ENCODE measurements at places on chromosomes 16 and 17.
A peak's percentile ranks its signal among the peaks of the same experiment; 100 is the strongest.

DNA sequence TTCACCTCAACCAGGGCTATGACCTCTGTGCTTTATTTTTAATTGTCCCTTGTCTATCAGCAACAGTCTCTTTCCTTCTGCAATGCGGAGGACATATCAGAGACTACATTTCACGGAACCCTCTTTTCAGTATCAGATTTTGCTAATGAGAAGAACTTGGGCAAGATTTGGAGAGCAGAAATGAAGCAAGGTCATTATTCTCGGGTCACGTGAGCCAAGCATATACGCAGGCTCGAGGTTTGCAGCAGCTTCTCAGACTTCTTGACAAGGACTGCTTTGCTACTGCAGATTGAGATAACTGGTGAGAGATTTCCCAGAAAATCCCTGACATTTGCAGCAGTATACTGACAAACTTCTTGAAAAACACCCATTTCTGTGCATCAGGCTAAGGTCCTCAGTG is 30.4 kb downstream of the ABCA10 start:
- DNase-seq: no peak

- no peak for DNase-seq
Measured at GRCh38 chr17:9878786-9879525, 26.1 kb downstream of the RCVRN start.

- DNase-seq: no peak
Measured at GRCh38 chr16:79595231-79595641, 5.3 kb downstream of the MAF start.

- no peak for DNase-seq
Measured at GRCh38 chr17:15023589-15024336, 241.4 kb downstream of the PMP22 start.

GRCh38 chr16:67986949-67987348 is 6.7 kb upstream of the DPEP3 start:
- DNase-seq: no peak

DNA sequence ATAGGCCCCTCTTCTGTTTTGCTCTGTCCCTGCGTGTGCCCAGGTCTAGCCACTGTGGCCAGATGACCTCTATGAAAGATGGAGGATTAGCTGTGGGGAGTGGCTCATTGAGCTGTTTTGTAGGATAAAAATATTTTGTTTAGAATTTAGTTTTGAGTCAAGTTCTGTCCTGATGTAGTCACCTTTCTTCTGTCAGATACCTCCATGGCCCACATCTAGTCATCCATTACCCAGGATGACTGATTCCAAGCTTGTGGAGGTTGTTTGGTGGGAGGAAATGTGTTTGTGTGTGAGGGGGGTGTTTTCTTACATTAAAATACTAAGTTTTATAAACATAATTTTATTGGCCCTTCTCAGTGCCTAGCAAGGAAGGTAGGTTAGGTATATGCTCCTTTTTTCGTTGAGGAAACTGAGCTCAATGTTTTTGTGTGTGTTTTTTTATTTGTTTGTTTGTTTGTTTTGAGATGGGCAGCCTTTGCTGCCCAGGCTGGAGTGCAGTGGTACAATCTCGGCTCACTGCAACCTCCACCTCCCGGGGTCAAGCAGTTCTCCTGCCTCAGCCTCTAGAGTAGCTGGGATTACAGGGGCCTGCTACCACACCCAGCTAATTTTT is 16.3 kb downstream of the SNX11 start:
- DNase-seq: no peak

DNA sequence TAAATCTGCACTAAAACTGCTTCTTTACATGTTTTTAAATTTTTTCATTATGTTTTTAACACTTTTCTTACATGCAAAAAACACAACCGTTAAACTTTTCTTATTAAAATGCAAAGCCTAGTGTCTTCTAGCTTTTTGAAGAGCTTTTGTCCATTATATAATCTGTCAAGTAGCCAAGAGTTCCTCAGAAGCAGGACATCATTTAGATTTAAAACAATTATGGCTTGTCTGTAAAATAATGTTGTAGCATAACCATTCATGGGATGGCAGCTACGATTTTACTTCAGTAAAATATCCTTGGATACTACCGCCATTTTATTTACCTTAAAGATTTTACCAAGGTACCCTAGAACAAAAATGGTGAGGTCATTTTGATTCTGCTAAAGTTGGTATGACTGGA is 2.8 kb downstream of the OMG start:
- no peak for DNase-seq

DNA sequence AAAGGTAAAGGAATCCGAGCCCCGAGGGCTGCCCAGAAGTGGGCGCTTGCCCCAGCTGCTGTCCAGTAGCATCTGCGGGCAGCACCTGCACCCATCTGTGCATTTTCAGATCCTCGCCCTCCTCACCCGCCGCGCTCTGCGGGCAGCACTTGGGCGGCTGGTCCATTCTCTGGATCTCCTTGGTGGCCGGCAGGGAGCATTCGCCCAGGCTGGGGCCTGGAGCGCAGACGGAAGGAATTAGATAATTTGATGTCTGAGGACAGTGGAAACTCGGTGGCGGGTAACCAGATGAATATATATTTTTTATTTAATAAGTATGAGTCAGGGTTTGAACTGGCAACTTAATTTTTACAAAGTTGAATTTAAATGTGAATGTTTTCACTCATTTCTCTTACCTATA is 88.5 kb downstream of the NPIPB11 start:
- DNase-seq: no peak

- no peak for DNase-seq
Measured at GRCh38 chr17:1737531-1738291, 5.0 kb upstream of the SERPINF2 start.

DNA sequence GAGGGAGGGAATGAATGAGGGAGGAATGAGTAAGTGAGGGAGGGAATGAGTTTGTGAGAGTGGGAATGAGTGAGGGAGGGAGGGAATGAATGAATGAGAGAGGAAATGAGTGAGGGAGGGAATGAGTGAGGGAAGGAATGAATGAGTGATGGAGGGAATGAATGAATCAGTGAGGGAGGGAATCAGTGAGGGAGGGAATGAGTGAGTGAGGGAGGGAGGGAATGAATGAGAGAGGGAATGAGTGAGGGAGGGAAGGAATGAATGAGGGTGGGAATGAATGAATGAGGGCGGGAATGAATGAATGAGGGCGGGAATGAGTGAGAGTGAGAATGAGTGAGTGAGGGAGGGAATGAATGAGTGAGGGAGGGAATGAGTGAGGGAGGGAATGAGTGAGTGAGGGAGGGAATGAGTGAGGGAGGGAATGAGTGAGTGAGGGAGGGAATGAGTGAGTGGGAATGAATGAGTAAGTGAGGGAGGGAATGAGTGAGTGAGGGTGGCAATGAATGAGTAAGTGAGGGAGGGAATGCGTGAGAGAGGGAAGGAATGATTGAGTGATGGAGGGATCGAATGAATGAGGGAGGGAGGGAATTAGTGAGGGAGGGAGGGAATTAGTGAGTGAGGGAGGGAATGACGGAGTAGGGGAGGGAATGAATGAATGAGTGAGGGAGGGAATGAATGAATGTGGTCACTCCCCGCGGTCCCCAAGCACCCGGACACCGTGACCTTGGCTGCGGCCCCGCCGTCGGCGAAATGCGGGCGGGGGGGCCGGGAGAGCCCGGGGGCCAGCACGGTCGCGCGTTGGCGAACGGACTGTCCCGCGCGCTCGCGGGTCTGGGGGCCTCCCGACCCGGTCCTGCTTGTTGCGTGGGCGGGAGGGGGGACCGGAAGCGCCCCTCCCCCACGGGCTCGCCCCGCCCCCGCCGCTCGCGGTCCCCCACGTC is 1.1 kb upstream of the UBE2I start:
- no peak for DNase-seq

DNA sequence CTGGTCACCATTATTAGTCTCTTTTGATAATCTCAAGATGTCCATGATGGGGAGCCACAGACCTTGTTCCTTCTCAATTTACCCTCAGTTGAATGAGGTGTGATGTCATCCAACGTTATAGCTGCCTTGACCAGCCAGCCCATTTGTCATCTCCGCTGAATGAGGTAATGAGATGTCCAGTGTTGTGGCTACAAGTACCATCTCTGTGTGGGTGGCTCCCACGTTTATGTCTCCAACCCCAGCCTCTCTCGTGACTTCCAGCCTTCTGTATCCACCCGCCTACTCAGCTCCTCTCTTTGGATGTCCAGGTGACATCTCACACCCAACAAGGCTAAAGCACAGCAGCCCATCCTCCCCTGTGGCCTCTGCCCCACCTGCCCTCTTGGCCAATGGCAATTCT is 18.2 kb downstream of the DNAH17 start:
- DNase-seq: no peak

DNA sequence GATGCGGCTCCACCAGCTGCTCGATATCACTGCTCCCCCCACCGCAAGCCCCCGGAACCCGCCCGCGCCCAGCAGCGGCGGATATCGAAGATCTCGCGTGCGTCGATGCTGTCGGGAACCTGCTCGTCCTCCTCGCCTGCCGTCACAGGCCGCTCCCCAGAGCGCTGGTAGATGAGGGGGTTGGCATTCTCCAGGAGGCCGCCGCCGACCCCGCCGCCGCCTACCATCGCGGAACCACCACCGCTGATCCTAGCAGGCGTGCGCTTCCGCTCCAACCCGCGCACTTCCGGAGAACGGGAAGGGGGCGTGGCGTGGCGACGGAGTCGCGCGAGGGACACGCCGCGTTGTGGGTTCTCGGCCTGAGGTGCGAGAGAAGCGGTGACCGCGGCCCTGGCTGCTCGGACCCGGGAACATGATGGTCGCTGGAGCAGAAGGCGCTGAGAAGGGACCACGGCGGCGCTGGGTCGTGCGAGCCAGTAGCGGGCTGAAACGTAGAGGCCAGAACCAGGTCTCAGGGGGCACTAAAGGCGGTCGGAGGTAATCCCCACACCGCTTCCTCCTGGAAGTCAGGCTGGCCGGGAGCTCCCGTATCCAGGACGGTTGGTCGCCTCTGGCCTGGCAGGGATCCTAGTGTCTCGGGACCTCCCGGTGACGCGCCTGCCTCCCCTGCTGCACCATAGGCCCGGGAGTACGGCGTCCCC is at the start of gene CIAO2B:
Gene CIAO2B (minus strand): TSS at position 265 of the 701 bp plus-strand sequence. CDS start 38 bp downstream, at position 227.
- DNase-seq: peak; percentile 89

GRCh38 chr17:47807421-47807820 is 14.2 kb downstream of the OSBPL7 start:
- no peak for DNase-seq

- DNase-seq: no peak
Measured at GRCh38 chr17:49575679-49576087, at the start of gene NXPH3. TSS of gene NXPH3 (plus strand) at chr17:49575871. CDS start at chr17:49576220, 349 bp downstream.
